Spleen (tissue), 13 donors: ENCODE measurements at places on chromosomes 11 and 22. TPM values are rescaled to one million over a fixed set of nuclear protein-coding genes. Genes with fewer than 3 reads are reported as not detected.
A peak's percentile ranks its signal among the peaks of the same experiment; 100 is the strongest.

DNA sequence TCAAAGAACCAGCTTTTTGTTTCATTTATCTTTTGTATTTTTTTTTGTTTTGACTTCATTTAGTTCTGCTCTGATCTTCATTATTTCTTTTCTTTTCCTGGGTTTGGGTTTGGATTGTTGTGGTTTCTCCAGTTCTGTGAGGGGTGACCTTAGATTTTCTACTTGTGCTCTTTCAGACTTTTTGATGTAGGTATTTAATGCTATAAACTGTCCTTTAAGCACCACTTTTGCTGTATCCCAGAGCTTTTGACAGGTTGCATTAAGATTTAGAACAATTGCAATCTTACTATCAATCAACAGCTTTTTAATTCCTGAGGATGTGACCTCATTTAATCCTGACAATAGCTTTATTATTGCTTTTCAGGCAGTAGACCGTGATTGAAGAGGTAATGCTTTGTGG is 94.3 kb downstream of the ZNF280B start:
- DNase-seq = no peak

DNA sequence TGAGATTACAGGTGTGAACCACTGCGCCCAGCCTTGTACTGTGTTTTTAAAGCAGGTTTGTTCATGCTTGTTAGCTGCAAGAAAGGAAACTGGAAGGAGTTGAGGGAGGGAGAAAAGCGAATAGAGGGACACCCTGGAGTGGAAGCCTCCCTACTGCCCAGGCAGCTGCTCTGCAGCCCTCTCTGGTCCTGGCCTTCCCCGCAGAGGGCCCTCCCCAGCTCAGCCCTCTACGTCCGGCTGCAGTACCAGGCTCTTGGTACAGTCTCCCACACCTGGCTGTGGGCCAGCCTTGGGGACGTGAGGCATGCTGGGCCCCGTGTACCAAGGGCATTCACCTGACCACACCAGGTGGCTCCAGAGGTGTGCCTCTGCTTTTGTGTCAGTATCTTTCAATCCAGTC is 70.8 kb downstream of the MED15 start:
- peak; percentile 64 for DNase-seq

UBQLN3 gene
- 0.51 TPM for total RNA-seq

DNA sequence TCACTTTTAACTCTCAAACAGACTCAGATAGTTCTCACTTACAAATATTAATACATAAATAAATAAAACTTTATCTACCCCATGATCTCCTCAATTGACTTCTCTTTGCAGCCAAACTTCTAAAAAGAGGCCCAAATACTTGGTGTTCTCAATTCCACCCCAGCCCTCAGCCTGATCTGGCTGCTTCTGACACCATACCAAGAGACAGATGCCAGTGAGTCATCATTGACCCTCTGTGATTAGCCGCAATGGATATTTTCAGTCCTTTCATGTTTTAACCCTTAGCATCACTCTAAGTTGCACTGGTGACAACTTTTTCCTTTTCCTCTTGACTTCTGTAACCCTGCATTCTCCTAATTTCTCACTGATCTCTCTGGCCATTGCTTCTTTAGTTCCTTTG is 184.1 kb upstream of the ARHGAP20 start:
- DNase-seq = no peak

DNA sequence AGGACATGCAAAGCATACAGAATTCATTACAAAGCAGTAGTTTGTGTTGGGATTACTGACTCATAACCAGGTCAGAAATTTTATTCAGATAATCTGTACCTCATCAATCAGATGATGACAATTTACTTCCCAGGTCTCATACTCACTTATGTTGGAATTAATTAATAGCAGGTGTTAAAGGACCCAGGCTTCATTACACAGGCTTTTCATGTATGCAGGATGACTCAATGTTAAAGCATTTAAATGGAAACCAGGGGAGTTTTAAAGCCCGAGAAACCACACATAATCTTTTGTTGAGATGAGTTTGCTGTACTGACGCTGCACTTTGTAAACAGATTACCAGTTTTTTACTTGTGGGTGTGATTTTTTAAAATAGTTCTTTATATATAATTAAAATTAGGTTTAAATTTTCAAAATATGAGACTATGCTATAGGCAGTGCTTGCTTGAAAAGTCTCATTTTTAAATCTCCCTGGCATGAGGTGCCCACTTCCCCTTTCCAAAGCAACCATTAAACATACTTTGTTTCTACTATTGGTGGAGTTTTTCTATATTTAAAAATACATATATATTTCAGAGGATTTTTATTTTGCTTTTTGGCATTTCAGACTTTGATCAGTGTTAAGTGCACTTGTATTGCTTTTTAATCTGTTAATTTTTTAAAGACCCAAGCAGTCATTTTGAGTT is 41.0 kb downstream of the CEP57 start:
- DNase-seq = no peak

- DNase-seq = no peak
Measured at GRCh38 chr11:125457814-125458343, 38.2 kb downstream of the FEZ1 start.

- peak; percentile 85 for DNase-seq
Measured at GRCh38 chr11:66068923-66069714, 953 bp upstream of the PACS1 start.

- DNase-seq = peak; percentile 95
Measured at GRCh38 chr11:65112546-65113360, 1.1 kb downstream of the TM7SF2 start.

DNA sequence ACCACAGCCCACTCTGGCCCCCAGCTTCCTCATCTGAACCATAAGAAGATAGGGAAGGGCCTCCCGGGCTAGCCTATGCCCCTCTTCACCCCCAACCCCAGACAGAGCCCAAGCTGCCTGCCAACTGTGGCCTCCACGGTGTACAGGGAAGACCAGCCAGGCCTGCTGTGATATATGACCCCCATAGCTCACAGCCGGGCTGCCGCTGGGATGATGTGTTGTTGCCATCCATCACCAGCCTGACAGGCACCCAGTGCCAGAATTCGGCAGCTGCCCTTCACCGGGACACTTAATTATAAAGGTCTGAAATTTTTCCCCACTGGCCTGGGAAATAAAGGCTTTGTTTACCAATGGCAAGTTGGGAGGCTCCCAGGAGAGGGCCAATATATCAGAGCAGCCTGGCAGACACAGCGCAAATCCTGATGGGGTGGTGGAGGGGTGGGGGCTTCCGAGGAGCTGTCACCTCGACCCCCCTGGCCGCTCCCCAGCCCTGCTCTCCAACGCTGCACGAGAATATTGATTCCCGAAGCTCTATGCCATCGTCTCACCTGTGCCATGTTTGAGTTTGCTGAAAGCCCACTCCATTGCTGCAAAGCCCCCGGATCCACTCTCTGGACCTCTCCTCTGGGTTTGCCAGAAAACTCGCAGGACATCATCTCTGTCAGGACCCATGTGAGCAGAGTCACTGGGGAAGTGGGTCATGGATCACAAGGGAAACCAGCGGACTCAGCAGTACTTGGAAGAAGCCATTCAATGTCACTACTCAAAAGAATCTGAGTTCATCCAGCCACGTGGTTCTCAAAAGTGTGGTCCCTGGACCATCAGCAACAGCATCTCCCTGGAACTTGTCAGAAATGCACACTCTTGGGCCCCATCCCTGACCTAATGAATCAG is 296.9 kb downstream of the MN1 start:
- DNase-seq = no peak

DNA sequence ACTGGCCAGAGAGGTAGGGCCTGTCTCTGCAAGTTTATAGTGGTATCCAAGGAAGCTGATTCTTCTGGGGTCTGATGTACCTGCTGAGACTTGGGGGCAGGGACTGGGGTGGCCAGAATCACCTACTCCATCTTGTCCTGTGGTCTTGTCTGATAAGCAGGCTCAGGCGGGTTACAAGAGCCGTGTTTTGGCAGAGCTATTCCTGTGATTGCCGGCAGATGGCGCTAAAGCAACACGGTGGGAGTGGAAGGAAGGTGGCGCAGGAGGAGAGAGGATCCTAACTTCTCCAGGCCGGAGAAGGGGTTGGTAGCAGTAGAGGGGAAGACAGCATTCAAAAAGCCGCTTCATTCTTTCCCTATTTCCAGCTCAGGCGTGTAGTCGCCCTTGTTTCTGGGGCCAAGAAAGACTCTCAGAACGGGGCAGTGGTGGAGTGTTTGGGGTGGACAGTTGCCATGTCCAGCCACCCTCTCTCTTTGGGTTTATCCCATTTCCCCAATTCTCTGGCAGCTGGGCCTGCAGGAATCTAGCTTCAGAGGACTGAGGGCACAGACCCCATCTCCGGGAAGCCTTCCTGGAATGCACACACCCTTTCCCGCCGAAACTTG is 15.1 kb downstream of the CHRM1 start:
- peak; percentile 90 for DNase-seq

KCNJ4 gene
- total RNA-seq = not detected

GRCh38 chr11:5550440-5551095 is 2.2 kb upstream of the OR52H1 start:
- no peak for DNase-seq

OR51Q1 gene
- not detected for total RNA-seq

DNA sequence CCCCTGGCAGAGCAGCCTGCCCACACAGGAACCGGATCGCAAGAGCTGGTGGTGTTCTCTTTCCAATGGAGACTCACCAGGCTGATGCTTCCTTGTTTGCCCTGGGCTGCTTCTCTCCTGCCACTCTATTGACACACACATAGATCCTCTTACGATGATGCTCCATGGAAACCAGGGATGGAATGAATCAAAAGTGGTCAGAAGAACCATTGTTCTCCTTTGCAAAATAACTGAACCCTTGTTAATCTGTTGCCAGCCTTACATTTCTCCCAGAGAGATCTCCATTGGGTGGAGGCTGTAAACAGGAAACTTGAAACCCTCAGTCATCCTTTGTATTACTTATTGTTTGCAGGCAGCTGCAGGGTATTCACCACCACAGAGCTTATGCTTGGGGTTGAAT is 24.6 kb upstream of the LDLRAD3 start:
- no peak for DNase-seq

- DNase-seq = no peak
Measured at GRCh38 chr11:35021589-35021988, 105.2 kb downstream of the PDHX start.

DNA sequence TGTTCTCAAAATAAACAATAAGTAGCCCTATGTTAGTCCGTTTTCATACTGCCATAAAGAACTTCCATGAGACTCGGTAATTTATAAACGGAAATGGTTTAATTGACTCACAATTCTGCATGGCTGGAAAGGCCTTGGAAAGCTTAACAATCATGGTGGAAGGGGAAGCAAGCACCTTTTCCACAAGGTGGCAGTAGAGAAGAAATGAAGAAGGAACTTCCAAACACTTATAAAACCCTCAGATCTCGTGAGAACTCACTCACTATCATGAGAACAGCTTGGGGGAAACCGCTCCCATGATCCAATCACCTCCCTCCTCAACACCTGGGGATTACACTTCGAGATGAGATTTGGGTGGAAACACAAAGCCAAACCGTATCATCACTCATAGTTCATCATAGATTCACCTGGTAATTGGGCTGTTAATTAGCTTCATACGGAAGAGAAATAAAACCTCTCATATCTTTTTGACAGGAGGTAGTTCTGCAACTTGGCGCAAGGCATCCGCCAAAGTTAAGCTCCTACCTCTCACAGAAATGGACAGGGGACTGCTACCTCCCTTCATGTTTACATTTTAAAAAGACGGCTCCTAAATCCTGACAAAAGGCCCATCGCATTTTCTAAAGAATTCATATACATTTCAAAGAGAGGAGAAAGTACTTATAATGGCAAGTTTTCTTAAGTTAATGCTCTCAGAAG is 49.0 kb downstream of the MUC15 start:
- DNase-seq = no peak

FAM118B gene
- 32.3 TPM for total RNA-seq

GRCh38 chr22:31162015-31162765 is 2.2 kb downstream of the RNF185 start:
- DNase-seq = no peak

GRCh38 chr11:27934830-27935145 is 173.2 kb downstream of the KIF18A start:
- no peak for DNase-seq

DNA sequence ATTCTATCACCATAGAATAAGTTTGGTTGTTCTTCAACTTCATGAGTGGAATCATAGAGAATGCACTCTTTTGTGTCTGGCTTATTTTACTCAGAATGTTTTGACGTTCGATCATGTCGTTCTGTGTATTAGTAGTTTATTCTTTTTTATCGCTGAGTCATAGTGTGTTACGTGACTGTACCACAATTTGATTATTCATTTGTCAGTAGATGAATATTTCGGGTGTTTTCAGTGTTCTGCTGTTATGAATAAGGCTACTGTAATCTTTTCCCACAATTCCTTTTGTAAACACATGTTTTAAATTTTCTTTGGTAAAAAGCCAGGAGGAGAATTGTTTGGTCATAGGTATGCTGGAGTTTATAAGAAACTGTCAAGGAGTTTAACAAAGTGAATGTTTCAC is 279.9 kb upstream of the B3GAT1 start:
- no peak for DNase-seq

GRCh38 chr11:35215945-35216344 is 77.0 kb downstream of the CD44 start:
- no peak for DNase-seq

GLB1L2 gene
- total RNA-seq = 0.36 TPM

ANO9 gene
- 34.5 TPM for total RNA-seq

DNA sequence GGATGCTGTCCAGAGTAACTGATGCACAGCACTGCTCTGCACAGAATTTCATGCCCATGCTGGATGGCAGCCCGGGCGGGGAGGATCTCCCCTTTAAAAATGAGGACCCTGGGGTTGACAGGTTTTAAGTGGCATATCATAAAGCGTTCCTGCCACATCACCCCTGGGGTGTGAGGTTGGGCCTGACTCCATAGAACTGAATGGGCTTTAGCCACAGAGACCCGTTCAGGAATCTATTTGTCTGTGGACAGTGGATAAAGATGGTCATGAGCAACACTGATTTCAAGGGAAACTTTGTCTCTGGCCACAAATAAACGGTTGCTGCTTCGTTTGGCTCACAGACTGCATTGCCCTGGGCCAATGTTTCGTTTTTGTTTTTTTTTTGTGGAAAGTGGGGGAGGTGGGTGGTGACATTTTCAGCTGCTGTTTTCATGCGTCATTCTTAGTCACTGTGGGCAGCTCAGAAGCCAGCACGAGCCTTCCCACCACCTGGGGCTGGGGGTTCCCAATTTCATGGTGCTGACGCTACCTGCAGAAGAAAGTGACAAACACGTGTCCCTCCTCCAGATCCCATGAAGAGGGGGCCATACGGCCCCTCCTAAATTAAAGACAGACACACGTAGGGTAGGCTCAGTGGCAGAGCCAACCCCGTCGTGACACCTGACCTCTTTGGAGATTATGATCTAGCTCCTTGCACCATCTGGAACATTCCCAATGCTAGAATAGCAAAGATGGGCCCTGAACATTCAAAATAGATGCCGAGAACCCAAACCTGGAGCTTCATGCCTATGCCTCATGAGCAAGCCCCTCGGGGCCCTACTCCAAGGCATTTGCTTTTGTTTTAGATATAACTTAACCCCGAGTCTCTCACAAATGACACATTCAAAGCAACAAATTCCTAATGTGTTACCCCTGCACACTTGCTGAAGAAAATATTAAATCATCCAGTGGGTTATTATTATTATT is 54.8 kb upstream of the PHF21B start:
- DNase-seq = no peak

DNA sequence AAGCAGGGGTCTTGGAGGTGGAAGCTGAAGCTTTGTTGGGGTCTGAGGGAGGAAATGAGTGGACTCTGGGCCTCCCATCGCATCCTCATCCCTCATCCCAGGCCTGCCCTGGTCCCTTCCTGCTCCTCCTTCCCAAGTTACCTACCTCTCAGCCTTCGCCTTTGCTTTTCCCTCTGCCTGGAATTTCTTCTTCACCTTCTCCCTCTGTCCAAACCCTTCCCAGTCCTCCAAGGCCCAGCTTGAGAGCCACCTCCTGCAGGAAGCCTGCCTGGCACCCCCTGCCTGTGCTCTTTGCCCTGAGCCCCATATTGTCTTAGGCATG is 2.1 kb upstream of the NUDT8 start:
- no peak for DNase-seq
